ENCODE measurements at places on chromosomes 7 and 10.

- DNase-seq = no peak
Measured at GRCh38 chr7:39971924-39972323, 21.9 kb downstream of the CDK13 start.

DNA sequence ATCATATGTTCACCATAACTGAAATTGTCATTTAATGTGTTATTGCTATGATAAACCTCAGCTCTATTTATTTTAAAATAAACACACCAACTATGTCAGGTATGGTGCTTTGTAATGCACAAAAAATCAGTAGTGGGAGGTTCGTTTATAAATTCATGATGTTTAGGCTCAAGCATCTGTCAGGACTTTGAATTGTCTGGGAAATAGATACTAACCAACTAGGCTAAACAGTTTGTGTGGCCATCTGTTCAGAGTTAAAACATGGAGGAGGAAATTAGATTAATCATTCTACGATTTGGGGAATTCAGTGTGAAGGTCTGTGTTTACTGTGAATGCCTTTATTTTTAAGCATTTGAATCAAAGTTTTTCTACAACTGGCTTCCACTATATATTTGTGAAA lies 212.6 kb upstream of the FZD8 start:
- no peak for DNase-seq

- DNase-seq = no peak
Measured at GRCh38 chr10:74799721-74800221, 26.6 kb upstream of the KAT6B start.

GRCh38 chr7:94324380-94325121 lies 70.1 kb upstream of the COL1A2 start:
- DNase-seq = no peak

- no peak for DNase-seq
Measured at GRCh38 chr10:36602374-36602773, 523.0 kb upstream of the ANKRD30A start.

GRCh38 chr7:68752485-68753178 lies 845.6 kb upstream of the AUTS2 start:
- DNase-seq = no peak
